Activated CD8-positive, alpha-beta T cell treated with anti-CD3 and anti-CD28 coated beads, Interleukin-2, amount 10 ng/mL, durations not matched to agents 7 days and 5 days (primary cell): ENCODE measurements at places on chromosomes 13 and 19. TPM values are rescaled to one million over a fixed set of nuclear protein-coding genes. Genes with fewer than 3 reads are reported as not detected.
A peak's percentile ranks its signal among the peaks of the same experiment; 100 is the strongest.

Gene SOHLH2
- not detected for total RNA-seq

Gene OVOL3
- total RNA-seq: not detected

GRCh38 chr19:57825511-57825910, 4.6 kb upstream of the ZNF587B start:
- DNase-seq: no peak

GRCh38 chr13:43785650-43786471, 911 bp downstream of the ENOX1 start:
- DNase-seq: peak; percentile 25

GRCh38 chr13:41267106-41267505, 3.7 kb upstream of the MTRF1 start:
- no peak for DNase-seq

- DNase-seq: no peak
These were observed 16.8 kb downstream of the SPC24 start for GRCh38 chr19:11138601-11139300.

- no peak for DNase-seq
These were observed 13.3 kb upstream of the CACNG6 start for GRCh38 chr19:53977991-53978731.

GRCh38 chr19:35955881-35956634, 19.9 kb downstream of the LRFN3 start:
- DNase-seq: no peak

GRCh38 chr19:3720349-3720917, 12.2 kb downstream of the TJP3 start:
- DNase-seq: no peak
